ENCODE measurements at places on chromosomes 6 and 20.

- DNase-seq, result no peak
Observed at GRCh38 chr20:3632311-3633004, 30.7 kb downstream of the GFRA4 start.

DNA sequence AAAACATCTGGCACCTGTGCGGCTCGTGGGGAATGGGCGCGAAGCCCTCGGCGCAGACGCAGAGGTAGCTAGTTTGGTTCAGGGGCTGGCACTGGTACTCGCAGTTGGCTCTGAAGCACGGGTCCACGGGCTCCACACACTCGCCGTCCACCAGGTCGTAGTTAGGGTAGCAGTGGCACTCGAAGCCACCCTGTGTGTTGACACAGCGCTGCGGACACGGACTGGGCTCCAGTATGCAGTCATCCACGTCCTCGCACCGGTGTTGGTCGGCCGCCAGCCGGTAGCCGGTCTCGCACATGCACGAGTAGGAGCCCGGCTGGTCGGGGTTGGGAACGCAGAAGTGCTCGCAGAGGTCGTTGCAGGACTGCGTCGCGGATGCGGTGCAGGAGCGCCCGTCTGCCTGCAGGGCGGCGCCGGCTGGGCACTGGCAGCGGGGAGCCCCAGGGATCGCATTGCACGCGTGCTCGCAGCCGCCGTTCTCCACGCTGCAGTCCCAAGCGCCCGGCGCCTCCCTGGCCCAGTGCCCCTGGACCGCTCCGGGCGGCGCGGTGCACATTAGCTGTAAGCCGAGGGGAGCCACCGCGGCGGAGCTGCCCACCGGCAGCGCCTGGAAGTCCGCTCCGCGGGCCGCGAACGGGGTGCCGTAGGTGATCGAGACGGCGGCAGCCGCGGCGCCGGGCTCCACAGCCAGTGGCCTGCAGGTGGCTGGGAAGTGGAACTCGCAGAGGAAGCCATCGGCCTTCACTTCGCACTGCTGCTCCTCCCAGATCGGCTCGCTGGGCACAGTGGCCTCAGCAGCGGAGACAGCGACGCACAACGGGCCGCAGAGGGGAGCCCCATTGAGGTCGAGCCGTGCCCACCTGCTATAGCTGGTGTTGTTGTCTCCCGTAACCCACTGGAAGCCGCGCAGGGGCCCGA is 930 bp downstream of the THBD start:
- DNase-seq, result no peak

- DNase-seq, result no peak
Observed at GRCh38 chr6:12364621-12365020, 74.5 kb downstream of the EDN1 start.

DNA sequence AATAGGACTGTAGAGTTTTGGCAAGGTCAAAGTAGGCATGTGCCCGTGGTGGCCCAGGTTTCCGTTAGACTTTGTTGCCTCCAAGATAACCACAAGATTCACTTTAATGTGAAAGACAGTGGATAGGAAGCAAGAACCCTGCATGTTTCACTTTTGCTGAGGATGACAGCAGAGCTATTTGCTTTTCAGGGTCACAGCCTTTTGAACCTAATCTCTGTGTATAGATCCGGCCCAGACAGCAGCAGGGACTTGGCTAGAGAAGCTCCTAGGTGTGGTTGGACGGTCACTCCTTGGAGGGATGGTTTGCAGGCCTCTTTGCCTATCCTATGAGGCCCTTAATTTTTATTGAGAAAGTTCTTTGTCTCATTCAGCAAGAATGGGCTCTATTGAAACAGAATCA is 538.8 kb downstream of the HACE1 start:
- DNase-seq, result no peak

DNA sequence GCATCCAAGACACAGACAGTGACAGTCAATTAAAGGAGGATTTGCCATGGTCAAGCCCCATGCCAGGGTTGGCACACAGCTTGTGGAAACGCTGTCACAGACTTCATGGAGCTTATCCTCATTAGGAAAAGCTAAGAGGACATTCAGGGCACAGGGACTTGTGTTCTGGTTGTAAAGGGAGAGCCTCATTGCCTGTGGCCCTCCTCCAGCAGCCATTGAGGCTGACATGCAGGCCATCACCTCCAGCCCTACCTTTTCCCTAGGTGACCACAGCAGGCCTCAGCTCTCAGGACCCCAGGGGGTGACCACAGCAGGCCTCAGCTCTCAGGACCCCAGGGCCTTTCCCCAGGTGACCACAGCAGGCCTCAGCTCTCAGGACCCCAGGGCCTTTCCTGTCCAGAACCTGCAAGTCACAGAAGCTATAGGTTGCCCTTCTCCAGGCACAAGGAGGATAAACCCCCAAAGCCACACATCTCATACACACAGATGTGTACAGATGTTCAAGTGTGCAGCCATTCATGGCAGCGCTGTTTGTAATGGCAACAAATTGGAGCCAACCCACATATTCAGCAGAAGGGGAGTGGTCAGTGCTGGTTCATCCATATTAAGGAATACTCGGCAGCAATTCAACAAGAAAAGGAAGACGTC is 26.1 kb downstream of the DUSP22 start:
- no peak for DNase-seq

GRCh38 chr6:22221211-22221610 is 75.6 kb downstream of the PRL start:
- no peak for DNase-seq

DNA sequence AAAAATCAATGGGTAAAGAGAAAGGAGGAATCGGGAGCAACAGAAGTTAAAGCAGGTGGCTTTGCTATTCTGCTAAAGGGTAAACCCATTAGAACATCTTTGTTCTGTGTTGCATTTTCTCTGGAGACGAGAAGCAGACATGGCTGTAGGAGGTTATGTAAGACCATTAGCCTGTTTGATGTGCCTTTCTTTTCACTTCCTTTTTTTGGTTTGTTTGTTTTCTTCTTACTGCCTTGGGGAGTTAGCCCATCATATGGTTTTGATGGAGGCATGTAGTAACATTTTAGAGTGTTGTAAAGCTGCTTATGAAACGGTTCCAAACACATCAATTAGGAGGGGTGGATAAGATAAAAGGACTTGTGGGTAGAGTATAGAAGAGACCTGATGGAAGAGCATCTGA is 131.0 kb downstream of the DOK5 start:
- no peak for DNase-seq

DNA sequence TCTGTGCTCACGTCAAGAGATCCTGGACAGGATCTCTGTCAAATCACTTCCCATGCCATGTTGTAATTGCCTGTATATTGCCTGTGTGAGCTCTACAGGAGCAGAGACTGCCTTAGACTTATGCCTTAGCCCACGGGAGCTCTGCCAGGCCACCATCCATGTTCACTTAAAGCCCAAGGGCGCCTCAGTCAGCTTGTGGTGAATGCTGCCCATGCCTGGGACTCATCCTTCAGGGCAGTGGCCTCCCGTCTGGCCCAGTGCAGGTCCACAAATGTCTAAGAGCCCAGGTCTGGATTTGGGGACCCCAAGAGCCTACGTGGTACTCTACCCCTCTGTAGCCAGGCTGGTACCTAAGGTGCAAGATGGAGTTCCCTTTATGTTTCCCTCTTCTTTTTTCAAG is 22.4 kb upstream of the BPIFA2 start:
- no peak for DNase-seq

- DNase-seq, result no peak
Observed at GRCh38 chr20:4369119-4369797, 352.5 kb upstream of the PRND start.

Measured in kidney glomerular epithelial cell (primary cell).